ENCODE measurements at places on chromosomes 6 and 20. TPM values are rescaled to one million over a fixed set of nuclear protein-coding genes. Genes with fewer than 3 reads are reported as not detected.

GRCh38 chr6:157335829-157336228, 12.5 kb upstream of the TMEM242 start:
- DNase-seq = no peak

BTNL2 gene
- polyA plus RNA-seq = not detected

DNA sequence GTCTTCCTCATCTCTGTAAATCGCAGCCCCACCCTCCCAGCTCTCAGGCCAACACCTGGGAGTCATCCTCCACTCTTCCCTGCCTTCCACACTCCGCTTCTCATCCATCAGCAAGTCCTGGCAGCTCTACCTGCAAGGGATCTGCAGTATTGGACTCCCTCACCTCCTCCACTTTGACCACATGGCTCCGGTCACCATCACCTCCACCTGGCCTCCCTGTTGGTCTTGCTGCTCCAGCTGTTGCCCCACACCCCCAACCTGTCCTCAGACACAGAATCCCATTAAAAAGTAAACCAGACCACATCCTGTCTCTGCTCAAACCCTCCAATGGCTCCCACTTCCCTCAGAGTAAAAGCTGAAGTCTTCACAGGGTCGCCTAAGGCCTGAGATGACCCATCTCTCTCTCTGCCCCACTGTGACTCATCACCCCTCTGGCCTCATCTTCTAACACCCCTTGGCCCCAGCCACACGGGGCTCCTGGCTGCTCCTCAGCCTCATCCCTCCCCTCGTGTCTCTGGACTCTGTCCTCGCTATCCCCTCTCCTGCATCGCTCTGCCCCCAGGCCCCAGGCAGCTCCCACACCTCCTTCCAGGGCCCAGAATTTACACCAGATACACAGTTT, 185.1 kb upstream of the SULF2 start:
- DNase-seq = peak; percentile 11

DNA sequence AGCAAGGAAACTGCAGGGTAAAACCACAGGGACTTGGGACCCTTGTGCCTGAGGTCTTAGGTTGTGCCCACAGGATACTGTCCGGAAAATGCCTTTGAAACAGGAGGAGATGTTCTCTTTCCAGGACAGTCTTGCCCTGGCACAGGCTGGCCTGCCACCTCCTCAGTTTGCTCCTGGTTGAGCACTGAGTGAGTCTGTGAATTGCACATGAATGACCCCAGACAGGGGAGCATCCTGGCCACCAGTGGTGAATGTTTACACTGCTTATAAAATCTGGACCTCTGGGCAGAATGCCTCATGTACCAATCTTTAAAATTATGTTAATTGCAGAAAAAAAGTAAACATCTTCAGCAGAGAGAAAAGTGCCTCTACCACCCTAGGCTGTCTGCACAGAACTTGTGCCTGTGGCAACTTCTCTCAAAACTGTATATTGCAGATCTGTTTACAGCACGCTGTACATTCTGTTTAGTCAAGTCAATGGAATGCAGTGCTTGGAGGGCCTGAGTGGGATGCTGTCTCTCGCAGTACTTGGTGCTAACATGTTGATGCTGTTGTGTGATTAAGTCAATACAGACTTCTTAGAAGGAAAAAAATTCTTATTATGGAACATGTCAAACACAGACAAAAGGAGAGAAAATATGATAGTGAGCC, 242.1 kb downstream of the SOD2 start:
- peak; percentile 76 for DNase-seq

MYLK4 gene
- 0.20 TPM for polyA plus RNA-seq

DNA sequence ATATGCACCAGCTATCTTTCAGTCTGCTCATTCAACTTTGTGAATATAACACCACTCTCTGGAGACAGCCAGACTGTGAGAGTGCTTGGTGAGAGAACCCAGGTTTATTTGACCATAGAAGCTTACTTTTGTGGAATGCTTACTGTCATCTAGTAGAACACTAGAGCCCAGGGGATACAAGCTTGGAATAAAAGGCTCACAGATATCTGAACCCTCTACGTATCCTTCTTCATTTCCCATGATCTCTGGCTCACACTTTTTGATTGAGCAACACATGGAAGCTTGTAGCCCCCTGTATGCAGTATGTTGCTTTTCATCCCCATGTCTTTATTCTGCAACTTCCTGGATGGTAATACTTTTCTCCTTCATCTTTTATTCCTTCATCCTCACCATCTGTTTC, 835.3 kb upstream of the CITED2 start:
- no peak for DNase-seq

DNA sequence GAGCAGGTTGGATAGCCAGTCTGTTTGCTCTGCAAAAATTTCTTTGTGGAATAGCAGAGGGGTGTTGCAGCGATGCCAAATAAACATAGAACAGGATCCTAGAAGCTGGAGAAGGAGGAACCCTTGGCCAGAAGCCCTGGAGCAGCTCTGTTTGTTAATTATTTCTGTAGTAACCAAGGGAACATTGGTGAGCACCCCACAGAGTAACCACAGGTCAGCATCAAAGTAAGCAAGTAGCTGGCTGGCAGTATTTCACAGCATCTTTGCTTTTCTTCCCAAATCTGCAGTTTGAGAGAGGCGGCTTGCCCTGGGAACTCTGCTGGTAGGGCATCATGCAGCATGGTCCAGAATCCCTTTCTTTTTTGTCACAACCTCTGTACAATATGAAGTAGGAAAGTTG, 12.7 kb upstream of the APMAP start:
- DNase-seq = peak; percentile 31

MUC21 gene
- polyA plus RNA-seq = not detected

GRCh38 chr6:39321761-39322160, 741 bp downstream of the KCNK16 start:
- no peak for DNase-seq

HLA-DOA gene
- not detected for polyA plus RNA-seq

GRCh38 chr6:15301179-15302006, 55.5 kb downstream of the JARID2 start:
- DNase-seq = no peak

- no peak for DNase-seq
Observed at GRCh38 chr6:27138837-27139755, 108.4 kb upstream of the PRSS16 start.

GRCh38 chr6:46243754-46244153, 73.0 kb upstream of the ENPP5 start:
- DNase-seq = no peak

FGD2 gene
- not detected for polyA plus RNA-seq

LIME1 gene
- 3.7 TPM for polyA plus RNA-seq

- no peak for DNase-seq
Observed at GRCh38 chr20:21077809-21078345, 28.3 kb downstream of the LINC00237 start.

- DNase-seq = peak; percentile 72
Observed at GRCh38 chr6:159464816-159465215, 228.2 kb downstream of the SOD2 start.

AIF1 gene
- not detected for polyA plus RNA-seq

- DNase-seq = no peak
Observed at GRCh38 chr6:165167861-165168260, 141.5 kb downstream of the C6orf118 start.

FBXO5 gene
- 15.2 TPM for polyA plus RNA-seq

GRCh38 chr6:76752841-76753240, 680.4 kb upstream of the IMPG1 start:
- DNase-seq = peak; percentile 28

- peak; percentile 91 for DNase-seq
Observed at GRCh38 chr6:7568021-7568420, 22.0 kb upstream of the SNRNP48 start.

GJA1 gene
- polyA plus RNA-seq = 68.1 TPM

GRCh38 chr6:137933696-137934095, 66.6 kb downstream of the TNFAIP3 start:
- DNase-seq = peak; percentile 96

DNA sequence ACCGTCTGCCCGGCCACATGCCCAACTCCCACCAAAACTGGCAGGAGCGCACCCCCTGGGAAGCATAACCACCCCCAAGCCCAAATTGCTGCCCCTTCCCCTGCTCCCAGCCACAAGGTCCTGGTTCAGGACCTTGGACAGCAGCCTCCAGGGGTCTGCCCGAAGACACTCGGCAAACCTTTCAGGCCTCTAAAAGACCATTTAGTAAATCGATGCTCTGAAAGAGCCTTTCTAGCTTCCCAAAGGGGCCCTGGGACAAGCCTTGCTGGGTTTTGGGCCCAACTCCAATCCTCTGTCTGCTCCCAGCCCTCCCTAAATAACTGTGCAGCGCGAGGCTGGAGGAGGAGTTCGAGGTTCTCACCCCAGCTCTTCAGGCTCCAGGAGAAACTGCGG, 30.5 kb downstream of the GRM4 start:
- peak; percentile 37 for DNase-seq

DNA sequence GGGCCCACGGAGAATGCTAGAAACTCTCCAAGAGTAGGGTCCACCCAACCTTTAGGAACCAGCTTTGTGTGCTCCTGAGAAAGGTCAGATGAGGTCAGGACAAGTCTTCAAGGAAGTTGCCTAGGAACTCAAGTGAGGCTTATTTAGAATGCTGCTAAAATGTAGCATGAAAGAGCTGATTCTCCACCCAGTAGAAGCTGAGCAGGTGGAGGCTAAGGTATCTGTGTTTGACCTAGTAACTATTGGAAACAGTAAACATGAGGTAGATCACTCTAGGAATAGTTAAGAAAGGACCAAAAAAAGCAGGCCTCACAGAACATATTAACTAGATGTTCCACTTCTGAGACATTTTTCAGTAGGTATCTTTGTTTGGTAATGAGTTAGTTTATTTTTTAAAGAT, 13.9 kb downstream of the CEP43 start:
- no peak for DNase-seq

DNA sequence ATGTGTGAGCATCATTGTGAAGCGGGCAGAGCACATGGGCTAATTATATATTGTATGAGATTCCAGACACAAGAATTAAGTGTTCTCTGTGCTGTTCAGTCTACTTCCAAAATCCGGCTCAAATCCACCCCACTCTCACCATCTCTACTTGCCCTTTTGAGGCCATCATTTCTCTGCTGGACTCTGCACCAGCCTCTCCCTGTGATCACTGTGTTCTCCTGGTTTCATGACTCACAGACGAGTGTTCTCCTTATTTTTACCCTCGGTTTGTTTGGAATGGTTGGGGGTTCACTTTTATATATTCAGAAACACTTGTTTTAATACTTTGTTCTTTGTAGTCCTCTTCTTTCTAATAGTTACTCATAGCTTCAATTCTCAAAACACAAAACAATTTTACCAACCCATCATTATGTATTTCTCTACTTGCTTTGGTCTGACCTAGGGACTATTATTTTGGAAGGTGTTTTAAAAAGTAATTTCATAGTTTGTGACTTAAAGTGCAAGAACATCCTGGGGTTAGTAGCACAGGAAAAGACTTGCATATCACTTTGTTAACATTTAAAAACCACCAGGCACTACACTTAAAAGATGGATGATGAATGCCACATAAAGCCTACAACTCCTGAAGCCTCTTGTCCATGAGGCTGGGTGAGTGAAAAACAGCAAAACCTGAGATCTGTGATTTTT, 82.7 kb downstream of the UST start:
- peak; percentile 32 for DNase-seq

GRCh38 chr6:44942201-44942600, 385.9 kb upstream of the RUNX2 start:
- DNase-seq = no peak

DNA sequence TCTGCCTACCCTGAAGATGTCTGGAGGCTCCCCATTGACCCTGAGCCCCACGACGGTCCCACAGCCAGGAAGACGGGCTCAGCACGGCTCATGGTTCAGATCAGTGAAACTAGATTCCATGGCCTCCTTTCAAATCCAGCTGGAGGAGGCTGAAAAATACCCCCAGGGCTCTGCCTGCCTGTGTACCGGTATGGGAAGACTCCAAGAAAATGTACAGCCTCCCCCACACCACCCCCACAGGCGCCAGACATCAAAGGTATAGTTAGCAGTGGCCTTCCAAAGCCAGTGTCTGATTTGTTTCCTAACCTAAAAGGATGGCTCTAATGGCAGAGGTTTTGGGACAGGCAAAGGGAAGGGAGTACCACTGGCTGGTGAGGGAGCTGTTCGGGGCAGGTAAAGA, 86.2 kb upstream of the SNAP25 start:
- no peak for DNase-seq

DNA sequence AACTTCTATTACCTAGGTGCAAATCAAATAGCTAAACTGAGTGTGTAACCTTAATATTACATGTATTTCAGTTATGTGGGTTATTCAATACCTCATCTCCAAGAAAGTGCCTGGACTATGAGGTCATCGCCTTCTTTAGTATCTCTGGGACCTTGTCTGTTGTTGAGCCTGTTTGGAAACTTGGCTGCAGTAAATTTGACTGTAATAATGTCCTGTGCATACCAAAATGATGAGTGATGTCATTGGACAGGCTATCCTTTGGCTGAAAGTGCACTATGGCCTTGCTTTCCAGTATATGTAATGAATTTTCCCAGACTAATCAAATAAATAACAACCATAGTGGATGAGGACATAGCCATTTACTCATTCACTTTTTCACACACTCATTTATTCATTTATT, 455.1 kb downstream of the ADGRB3 start:
- peak; percentile 24 for DNase-seq

DNA sequence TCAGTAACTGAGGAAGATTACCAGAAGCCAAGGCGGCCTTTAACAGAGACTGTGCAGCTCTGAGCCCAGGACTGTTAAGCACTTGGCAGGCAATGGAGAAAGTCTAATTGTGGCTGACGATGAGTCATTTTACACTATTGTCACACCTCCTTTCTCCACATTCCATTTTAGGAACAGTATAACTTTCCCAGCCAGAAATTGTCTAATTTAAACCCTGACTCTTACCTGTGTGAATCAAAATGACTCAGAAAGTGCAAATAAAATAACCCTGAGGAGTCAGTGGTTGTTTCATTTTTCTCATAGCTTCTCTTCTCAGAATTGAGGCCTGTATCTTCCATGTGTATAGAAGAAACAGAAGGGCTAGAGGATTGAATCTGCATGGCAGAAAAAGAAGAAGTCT, 40.0 kb upstream of the OPN5 start:
- DNase-seq = peak; percentile 27

COL9A3 gene
- polyA plus RNA-seq = 0.25 TPM

GRCh38 chr6:43901733-43902230, 131.8 kb downstream of the VEGFA start:
- DNase-seq = no peak

COL9A1 gene
- not detected for polyA plus RNA-seq

DNA sequence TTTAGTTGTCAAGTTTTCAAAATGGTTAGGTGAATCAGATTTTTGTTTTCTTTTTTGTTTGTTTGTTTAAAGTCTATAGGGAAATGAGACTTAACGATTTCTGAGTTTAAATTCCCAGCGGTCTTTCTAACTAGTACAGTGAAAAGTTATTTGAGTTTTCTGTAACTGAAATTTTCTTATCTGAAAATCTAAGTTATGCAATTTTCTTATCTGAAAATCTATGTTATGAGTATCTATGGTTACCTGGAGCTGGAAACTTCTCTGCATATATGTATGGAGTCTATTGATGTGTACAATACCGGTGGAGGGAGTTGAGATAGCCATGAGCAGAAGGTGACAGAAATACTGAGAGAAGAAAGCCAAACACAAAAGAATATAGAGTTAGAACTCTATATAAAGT, 102.6 kb downstream of the MANEA start:
- DNase-seq = no peak

Data from GM23248 (cell line).